ENCODE measurements at places on chromosomes 6 and 20.

- no peak for DNase-seq
Measured at GRCh38 chr20:48758206-48758820, 69.5 kb downstream of the PREX1 start.

DNA sequence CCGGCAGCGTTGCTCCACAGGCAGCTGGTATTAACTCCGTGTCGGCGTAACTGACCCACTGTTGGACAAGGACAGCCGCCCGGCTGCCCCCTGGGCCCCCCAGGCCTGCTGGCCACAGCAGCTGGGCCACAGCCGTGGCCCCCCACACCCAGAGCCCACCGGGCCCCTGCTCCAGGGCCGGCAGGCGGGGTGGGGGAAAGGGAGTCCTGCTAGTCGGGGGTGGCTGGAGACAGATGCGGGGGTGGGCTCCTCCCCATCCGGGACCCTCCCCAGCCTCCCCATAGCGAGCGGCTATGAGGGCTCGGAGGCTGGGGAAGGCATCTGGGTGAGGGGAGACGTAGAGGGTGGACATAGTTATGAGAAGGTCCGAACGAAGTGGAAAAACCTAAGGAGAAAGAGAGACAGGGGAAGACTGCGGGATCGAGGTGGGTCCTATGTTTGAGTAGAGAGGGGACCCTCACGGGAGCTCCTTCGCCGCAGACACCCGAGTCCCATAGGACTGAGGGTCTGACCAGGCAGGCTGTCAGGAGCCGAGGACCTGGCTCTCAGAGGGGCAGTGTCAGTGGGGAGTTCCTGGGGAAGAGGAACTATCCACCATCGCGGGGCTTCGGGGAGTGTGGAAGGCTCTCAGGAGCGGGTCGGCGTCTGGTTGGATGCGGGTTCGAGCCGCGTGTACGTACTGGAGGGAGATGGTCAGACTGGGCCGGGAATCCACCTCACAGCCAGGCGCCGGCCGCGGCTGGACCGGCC, 511 bp downstream of the VARS1 start:
- DNase-seq: no peak

- DNase-seq: no peak
Measured at GRCh38 chr20:30594112-30594511, 663.4 kb upstream of the DEFB115 start.

DNA sequence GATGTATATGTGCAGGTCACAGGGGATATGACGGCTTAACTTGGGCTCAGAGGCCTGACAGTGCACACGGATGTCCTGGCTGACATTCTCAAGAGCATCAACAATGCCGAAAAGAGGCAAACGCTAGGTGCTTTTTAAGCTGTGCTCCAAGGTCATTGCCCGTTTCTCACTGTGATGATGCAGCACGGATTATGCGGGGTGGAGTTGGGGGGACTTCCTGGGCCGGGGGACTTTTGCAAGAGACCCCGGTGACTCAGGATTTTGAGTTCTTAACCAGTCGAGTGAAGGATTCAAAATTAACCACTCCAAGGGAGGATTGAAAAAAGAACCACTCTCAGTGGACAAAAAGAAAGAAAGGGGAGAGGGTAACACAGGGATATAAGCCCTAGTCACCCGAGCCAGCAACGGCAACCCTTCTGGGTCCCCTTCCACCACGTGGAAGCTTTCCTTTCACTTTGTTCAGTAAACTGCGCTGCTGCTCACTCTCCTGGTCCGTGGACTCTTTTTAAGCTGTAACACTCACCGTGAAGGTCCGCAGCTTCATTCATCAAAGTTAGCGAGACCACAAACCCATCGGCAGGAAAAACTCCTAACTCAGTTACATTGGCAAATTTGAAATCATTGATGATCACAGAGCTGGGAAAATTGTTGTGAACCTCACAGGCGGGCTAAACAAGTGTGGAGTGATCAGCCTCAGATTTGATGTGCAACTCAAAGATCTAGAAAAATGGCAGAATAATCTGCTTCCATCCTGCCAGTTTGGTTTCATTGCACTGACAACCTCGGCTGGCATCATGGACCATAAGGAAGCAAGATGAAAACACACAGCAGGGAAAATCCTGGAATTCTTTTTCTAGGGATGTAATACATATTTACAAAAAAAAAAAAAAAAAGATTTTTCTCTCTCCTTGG, 199.3 kb downstream of the ARID1B start:
- peak; percentile 54 for DNase-seq

DNA sequence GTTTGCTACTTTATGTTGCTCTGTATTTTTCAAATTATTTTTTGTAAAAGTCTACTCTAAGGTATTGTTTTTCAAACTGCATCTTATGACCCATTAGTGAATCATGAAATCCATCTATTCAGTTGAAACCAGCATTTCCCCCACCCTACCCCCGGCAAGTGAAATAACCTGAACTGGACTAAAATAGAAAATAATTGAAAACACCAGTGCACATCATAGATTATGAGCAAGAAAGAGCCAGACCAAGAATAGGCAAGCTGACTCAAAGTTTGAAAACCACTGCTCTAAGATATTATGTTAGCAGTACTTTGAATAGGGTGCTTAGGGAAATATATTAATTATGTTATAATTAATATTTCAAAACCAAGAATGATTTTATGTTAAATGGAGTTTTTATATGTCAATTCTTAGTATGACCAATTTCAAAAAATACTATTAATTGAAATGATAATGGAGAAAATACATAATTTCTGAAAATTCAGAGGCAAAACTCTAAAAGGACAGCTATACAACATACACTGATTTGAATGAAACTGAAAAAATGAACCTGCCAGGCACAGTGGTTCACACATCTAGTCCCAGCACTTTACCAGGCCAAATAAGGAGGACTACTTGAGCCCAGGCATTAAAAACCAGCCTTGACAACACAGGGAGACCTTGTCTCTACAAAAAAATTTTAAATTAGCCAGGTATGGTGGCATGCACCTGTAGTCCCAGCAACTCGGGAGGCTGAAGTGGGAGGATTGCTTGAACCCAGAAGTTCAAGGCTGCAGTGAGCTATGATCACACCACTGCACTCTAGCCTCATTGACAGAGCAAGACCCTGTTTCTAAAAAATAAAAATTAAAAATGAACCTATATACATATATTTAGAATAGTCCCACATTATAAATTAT, 112.0 kb downstream of the CDK19 start:
- DNase-seq: no peak

DNA sequence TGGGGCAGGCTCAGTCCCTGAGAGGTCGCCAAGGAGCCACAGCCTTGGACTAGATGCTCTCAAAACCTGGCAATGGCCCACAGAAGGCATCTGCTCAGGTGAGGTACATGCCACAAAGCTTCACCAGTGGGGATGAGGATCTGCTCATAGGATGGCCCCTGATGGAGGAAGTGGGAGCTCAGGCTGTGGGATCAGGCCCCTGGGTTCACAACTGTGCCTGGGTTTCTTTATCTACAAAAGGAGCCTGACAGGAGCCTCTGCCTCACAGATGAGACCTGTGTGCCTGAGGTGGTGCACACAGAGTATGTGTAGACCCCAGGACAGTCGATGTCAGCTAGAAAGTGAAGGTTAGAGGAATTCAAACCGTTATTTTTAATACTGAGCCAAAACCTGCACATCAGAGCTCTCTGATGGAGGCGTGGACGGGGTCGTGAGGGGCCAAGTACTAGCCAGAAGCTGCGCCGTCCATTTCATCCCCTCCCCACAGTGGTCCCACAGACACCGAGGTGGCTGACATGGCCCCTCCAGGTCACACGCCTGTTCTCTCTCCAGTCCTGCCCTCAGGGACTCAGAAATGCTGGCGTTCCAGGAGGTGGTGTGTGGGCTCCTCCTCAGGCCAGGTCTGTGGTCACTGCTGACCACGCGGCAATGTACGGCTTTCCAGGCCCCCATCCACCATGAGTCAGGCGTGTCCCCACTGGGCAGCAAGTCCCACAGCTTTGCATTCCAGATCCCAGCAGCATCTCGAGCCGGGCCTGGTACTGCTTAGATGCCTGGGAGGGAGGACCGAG, 33.3 kb downstream of the NTSR1 start:
- DNase-seq: no peak

- DNase-seq: no peak
Measured at GRCh38 chr6:130218134-130218533, 4.6 kb downstream of the SAMD3 start.

DNA sequence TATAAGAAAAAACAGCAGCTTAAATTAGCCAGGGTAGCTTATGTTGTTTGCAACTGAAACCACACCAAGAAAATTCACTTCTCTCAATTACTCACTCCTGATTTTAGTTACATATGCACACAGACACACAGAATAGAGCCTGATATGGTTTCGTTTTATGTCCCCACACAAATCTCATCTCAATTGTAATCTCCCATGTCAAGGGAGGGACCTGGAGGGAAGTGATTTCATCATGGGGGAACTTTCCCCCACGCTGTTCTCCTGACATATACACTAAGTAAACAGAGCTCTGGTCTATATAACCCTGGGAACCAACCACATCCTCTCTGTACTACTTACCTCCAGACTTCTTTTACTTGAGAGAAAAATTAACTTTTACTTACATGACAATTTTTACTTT, 9.8 kb downstream of the OR12D1 start:
- DNase-seq: no peak

DNA sequence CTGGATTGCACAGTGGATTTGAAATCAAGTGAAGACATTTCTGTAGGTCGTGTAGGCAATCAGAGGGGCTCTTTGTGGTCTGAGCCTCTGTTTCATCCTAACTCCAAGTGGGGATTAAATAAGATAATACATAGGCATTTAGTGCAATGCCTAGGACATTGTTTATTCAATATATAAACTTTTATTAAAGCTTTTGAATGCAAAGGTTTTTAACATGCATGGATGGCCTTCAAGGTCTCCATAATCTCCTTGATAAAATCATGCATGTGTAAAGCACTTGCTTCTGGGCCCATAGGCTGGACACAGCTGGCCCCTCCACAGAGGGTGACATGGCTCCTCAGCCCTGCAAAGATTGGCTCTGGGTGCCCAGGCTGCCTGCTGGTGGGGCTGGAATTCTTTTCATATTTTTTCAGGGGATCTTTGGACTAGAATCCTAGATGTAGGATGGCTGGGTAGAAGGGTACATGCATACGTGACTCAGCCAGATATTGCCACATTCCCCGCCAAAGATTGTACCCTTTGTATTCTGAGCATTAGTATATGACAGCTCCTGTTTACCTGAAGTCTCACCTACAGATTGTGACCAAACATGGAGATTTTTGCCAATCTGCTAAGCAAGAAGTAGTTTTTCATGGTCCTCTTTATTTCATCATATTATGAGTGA, 19.0 kb upstream of the AVP start:
- DNase-seq: no peak

- DNase-seq: no peak
Measured at GRCh38 chr20:44151621-44152416, 35.2 kb downstream of the JPH2 start.

GRCh38 chr6:52908526-52908925, 972 bp downstream of the GSTA3 start:
- DNase-seq: no peak

DNA sequence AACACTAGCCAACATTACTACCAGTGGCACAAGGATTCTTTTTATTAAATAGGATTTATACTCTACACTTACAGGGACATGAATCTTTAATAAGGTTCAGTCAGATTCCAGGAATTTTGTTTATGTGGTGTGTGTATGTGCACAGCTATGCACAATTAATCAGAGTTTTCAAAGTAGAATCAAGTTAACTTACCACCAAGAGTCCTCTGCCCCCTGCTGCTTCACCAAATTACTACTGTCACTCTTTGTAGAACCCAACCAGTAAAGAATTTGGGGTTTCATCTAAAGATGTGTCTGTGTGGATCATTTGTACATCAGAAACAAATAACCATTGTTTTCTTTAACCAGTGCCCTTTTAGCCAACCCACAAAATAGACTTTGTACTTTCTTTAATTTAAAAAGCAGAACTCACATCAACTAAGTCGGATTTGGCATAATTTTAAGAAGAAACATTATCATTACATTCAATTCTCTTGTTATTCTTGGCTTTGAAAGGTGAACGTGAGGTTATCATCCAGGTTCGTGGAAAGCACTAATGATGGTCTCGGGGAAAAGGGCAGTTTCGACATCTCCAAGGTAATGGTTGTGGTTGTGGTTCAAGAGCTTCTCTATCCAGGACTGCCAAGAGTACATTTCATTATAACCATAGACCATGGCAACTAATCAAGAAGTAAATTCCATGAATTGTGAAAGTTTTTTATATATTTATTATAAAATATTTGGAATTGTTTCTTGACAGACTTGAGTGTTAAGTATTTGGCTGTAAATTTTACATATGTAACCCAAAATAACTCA, 514.3 kb upstream of the ID4 start:
- DNase-seq: no peak

DNA sequence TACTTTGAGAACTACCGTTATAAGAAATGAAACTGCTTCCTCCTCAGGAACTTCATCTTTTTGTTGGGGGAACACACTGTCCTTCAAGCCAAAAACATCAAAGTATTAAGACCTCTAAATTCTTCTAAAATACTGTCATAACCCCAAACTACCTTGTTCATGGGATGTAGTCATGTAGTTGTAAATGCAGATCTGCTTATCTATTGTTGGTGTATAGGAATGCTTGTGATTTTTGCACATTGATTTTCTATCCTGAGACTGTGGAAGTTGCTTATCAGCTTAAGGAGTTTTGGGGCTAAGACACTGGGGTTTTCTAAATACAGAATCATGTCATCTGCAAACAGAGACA, 282.9 kb upstream of the RUNX2 start:
- DNase-seq: no peak

GRCh38 chr6:80388507-80388906, 282.0 kb downstream of the BCKDHB start:
- no peak for DNase-seq

DNA sequence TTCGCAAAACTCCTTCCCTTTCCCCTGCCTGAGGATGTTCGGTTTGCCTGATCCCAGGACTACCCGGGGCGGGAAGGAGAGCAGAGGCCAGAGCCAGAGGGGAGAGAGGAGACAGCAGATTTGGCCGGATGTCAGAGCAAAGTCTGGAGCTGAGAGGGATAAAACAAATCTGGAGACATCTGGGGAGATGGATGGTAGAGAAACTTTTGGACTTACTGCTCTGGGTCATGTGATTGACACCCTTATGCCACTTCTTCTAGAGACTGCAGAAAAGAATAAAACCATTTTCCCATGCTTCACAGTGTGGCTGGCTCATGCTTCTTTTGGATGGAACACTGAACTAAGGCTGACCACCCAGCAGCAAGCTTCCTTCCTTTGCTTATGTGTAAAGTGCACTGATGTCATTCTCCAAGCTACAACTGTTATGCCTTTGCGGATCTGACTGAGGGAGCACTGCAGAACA, 174.7 kb downstream of the FOXC1 start:
- no peak for DNase-seq

DNA sequence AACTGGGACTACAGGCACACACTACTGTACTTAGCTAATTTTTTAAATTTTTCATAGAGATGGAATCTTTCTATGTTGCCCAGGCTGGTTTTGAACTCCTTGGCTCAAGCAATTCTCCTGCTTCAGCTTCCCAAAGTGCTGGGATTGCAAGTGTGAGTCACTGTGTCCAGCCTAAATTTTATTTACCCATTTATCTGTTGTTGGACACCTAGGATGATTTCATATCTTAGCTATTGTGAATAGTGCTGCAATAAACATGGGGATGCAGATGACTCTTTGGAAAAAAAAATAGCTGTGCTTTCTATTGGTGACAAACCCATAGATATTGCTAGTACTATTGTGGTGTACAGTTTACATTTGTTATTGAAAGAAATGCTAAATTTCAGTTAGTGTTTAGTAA, 19.6 kb upstream of the SYNCRIP start:
- no peak for DNase-seq

- DNase-seq: no peak
Measured at GRCh38 chr20:37421060-37421905, 75.3 kb downstream of the SRC start.

GRCh38 chr6:113756290-113756665, 100.9 kb upstream of the MARCKS start:
- no peak for DNase-seq

- DNase-seq: no peak
Measured at GRCh38 chr20:38635721-38636288, 34.2 kb downstream of the ARHGAP40 start.

All from hindlimb muscle (tissue), 1 donor.